ENCODE measurements at places on chromosomes 2 and 18. TPM values are rescaled to one million over a fixed set of nuclear protein-coding genes. Genes with fewer than 3 reads are reported as not detected.

NDC80 gene
- total RNA-seq = 25.5 TPM

DNA sequence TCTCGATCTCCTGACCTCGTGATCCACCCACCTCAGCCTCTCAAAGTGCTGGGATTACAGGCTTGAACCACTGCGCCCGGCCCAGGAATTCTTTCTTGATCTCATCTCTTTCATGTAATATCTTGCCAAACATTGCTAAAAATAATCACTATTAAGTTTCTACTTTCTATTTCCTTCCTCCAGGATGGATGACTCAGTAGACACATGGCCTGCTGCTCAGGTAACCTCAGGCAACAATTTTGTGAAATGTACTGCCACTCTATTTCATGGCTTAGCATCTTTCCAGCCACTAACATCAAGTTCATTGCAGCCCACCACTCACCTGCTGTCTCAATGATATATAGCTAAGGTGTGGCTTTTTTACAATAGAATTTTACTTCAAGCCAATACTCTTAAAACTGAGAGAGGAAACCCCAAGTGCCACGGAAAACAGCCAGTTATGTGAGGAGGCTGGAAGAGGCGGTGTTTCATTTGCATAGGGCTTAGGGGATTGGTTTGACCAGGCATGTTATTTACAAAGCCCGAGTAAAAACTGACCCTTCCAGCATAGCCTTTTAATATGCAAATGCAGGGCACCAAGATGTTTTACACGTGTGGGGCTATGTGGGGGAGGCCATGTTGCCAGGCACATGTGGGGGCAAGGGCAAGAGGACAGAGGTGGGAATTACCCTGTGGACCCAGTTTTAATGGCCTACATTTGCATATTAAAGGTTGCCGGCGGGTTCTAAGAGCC, 11.3 kb upstream of the SUMO1 start:
- DNase-seq = peak; percentile 13

- DNase-seq = peak; percentile 30
Measured at GRCh38 chr2:102801098-102801718, 39.4 kb downstream of the TMEM182 start.

MTLN gene
- 75.7 TPM for total RNA-seq

DNA sequence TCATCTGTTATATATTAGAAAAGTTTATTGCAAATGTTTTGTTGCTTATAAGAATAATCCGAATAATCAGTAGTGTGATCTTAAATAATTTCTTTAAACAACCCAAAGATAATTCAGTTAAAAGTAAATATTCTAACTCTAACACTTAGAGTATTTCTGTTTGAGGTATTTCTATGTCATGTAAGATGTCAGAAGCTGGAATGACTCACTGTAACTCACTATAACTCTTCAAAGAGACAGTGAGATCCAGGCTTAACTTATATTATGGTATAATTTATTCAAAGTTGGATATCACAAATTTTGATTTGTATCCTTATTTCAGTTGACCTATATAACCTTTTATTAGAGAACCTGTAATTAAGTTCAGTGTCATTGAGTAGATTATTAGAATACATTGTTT, 6.9 kb downstream of the MBD5 start:
- DNase-seq = no peak

DNA sequence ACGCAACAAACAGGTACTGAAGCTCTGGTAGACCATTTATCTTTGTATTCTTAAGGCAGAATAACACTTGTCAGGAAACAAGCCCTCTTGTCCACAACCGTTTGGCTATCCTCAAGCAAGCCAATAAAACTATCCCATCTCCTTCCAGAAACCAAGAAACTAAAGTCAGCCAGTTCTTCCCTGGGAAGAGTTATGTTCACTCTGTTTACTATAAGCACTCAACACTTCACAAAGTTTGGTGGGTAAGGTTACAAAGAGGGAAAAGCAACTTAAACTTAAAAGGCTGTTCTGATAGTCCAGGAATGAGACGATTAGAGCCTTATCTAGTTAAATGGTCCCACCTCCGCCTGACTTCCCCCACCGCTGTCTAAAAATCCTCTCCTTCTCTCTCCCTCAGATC, 25.6 kb downstream of the LRP2 start:
- no peak for DNase-seq

GRCh38 chr2:71129902-71130151, 202 bp downstream of the MCEE start:
- no peak for DNase-seq

CCDC85A gene
- 2.3 TPM for total RNA-seq

GRCh38 chr2:213219816-213220215, 64.4 kb upstream of the SPAG16 start:
- DNase-seq = no peak

DNA sequence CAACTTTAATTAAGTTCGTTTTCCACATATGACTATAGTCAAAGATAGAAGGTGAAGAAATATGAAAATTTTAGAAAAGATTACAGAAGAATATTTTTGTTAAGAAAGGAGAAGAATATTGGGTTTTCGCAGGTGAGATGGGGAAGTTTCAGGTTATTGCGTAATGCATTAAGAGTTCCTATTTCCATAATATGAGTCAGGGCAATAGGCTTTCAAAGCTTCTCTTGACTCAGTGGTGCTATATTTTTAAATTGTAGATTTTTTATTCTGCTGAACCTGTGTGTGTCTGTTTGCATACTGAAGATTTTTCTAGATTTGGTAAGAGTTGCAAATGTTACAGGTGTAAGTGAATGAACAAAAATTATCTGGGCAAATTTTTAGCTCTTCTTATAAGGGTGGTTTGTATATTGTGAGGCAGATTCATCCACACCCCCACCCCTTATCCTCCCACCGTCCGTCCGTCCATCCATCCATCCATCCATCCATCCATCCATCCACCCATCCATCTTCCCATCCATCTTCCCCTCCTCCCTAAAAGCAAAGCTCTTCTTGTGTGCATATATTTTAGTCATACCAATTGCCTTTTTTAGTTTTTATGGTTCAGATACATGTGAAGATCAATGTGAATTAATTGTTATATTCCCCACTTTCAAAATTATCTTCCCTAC, 69.6 kb downstream of the MYO1B start:
- no peak for DNase-seq

DNA sequence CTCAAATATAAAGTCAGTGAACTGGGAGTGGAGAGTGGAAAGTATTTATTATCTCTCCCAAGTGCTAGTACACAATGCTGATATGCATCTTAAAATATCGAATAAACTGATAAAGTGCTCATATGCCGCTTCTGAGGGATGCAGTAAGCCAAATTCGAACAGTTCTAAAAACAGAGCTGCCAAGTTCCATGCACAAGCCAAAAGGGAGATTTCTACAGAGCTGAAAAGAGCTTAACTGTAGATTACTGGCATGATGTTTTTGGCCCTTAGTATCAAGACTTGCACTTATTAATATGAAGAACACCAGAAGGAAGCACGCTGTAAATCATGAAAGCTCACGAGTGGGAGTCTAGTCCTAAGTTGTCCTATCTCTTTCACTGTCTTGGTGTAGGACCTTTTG, 7.9 kb downstream of the TMEFF2 start:
- no peak for DNase-seq

DNA sequence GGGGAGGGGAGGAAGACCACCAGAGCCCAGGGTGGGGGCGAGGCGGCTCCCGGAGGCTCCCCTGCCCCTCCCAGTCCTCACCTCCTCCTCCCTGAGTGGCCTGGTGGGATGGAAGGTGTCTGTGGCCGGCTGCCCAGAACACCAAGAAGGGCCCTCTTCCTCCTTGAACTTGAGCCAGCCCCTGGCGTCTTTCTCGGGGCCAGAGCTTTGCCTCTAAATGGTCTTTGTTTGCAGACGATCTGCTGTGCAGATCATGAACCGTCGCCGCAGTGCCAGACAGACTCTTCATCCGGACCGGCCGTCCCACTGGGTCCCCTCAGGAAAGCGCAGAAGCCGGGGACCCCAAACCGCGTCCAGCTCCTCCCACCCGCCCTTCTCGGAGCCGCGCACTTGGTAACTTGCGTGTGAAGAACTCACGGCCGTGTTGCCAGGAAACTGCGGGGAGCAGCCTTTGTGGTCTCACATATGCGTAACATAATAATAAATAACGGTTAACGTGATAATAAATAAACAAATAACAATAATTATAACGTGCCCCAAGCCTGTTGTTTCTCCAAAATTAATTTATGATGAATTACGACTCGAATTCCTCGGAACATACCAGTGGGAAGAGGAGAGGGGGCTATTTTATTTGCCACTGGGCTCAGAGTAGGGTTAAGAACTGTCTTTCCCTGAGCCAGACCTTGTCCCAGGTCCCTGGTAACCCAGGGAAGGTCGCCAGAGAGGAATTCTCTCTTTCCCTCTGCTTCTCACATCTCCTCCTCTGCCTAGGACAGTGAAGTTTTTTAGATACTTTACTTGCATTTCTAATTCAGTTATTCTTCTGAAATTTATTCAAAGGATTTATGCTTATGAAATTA, 41.0 kb downstream of the PTGR3 start:
- DNase-seq = no peak

GRCh38 chr2:102159295-102159694, 16.7 kb downstream of the IL1R1 start:
- no peak for DNase-seq

DNA sequence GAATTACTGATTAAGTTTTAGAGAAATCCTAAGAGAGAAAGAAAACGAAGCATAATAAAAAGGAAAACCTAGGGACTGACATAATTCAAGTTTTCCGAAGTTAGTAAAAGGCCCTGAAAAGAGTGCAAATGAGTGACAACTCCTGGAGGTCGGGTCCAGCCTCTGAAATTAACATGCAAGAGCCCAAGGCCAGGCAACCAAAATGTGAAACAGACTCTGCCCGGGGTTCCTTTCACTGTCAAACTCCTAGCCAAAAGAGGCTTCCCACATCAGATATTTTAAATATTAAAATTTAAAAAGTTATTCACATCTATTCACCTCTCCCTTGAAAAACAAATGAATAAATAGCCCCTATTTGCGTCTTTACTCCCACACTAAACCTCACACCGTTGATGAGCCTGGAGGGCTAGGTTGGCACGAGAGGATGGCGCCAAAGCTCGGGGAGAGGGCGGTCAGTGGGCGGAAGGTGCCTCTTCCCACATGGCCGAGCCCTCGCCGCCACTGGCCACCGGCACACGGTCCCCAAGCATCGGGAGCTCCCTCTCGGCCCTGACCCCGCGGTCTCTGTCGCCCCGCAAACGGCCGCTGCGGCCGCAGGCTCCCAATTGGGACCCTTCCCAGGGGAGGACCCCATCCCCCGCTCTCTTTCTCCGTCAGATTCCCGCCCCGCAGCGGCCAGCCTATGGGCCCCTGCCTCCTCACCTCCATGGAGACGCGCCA, 630 bp downstream of the PPM1G start:
- no peak for DNase-seq

DNA sequence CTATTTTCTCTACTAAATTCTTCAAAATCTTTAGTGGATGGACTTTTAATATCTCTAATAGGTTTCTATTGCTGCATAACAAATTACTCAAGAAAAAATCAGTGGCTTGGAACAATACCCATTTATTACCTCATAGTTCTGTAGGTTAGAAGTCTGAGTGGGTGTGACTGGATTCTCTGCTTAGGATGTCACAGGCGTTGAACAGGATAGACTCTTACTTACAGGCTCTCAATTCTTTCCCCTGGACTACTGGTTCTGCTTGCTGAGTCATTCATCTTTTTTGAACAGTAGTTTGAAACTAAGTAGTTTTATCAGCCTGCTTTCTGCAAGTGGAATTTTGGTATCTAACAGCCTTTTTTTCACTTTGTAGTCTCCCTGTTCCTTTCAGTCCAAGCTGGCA, 265.4 kb downstream of the ZNF385B start:
- peak; percentile 16 for DNase-seq

DNA sequence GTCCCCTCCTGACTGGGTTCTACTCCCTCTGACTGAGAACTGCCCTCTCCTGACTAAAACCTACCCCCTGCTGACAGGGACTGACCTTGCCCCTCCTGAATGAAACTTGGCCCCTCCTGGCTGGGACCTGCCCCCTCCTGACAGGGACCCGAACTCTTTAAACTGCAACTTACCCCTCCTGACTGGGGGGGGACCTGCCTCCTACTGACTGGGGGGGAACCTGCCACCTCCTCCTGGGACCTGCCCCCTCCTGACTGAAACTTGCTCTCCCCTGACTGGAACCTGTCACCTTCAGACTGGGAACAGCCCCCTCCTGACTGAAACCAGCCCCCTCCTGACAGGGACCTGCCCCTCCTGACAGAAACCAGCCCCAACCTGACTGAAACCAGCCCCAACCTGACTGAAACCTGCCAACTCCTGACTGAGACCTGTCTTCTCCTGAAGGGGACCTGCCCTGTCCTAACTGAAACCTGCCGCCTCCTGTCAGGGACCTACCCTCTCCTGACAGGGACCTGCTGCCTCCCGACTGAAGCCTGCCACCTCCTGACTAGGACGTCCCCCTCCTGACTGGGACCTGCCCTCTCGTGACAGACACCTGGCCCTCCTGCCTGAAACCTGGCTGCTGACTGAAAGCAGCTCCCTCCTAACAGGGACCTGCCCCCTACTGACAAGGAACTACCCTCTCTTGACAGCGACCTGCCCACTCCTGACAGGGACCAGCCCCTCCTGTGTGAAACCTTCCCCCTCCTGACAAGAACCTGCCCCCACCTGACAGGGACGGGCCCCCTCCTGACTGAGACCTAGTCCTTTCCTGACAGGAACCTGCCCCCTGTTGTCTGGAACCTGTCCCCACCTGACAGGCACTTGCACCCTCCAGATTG, 87.1 kb downstream of the PXDN start:
- no peak for DNase-seq

DNA sequence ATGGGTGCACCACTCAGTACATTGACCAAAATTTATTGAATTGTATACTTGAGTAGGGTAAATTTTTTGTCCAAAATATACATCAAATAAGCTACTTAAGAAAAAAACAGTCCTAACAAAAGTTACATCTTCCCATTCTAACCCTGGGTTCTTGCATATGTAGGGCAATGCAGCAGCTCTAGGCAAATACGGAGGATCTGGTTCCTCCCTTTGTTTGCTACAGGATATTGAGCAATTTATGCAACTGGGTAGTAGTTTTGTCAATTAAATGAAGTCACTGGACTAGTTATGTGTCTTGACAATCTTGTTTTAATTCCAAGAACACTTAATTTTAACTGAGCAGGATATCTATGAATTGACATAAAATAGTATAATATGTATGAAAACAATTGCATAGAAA, 1507.2 kb upstream of the PIK3C3 start:
- no peak for DNase-seq

PCBP1 gene
- 45.3 TPM for total RNA-seq

PLCL1 gene
- total RNA-seq = 0.64 TPM

GRCh38 chr2:36173760-36174404, 181.7 kb upstream of the CRIM1 start:
- DNase-seq = no peak

ASAP2 gene
- 39.0 TPM for total RNA-seq

- no peak for DNase-seq
Measured at GRCh38 chr2:227455200-227455599, 16.8 kb upstream of the AGFG1 start.

CFAP65 gene
- total RNA-seq = not detected

GRCh38 chr2:19072161-19072560, 286.3 kb downstream of the OSR1 start:
- DNase-seq = no peak

DNA sequence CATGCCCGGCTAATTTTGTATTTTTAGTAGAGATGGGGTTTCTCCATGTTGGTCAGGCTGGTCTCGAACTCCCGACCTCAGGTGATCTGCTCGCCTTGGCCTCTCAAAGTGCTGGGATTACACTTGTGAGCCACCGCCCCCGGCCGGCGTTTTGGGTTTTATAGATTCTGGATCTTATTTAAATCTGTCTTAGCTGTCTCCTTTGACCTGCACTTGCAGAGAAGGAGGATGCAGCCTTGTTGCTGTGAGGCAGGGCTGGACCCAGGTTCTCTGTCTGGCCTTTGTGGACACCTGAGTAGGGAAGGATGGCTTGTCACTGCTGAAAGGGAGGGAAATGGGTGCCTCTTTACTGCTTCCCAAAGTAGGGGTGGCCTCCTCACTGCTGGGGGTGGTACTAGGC, 83.0 kb upstream of the HS6ST1 start:
- DNase-seq = no peak
